ENCODE measurements at places on chromosomes 6 and 20. TPM values are rescaled to one million over a fixed set of nuclear protein-coding genes. Genes with fewer than 3 reads are reported as not detected.

DNA sequence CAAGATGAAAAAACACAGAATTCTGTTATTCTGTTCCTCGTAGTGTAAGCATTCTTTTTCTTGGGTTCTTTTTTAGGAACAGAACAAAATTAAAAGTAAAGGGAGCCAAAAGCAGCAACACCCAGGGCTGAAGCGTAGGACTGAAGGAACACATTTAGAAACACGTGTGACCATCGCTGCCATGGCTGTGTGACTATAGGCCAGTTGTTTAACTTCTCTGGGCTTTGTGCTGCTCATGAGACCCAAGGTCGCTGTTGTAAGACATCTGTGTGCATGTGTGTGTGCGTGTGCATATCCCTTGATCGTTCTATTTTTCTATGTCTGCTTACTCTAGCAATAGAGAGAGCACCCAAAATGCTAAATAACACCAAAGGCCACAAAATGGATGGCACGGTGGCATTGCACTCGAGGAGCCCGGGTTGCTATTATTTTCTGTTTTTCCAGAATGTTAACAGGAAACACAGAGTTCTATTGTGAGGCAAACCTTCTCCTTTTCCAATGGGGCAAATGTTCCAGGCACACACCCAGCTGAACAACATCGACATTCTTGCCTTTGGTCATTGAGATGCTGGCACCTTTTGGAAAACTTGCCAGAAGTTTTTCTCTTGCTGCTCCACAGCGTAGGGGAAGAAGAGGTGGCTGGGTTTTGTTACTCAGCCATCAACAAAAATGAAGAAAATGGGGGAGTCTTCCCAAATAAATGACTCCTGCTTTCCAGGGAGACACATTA, 267.8 kb upstream of the ECI2 start:
- no peak for DNase-seq

GRCh38 chr6:43260791-43261190, 17.5 kb downstream of the TTBK1 start:
- no peak for DNase-seq

GRCh38 chr20:38466983-38467382, 5.7 kb upstream of the RALGAPB start:
- DNase-seq, result no peak

DNA sequence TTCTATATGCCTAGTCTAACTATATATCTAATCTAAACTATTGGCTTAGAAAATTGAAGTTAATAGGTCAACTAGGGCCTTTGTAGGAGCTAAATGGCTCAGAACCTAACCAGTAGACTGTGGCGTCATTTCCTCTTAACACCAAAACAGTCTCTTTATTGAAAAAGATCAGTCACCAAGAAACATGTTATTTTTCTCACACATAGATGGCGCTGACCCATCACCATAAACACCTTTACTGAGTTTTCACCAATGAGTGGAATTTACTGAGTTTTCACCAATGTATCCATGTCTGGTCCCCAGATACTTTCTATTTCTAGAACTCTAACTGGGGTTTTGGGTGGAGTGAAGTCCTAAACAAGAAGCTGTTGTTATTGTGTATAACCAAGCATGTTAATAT, 636.0 kb downstream of the BCKDHB start:
- peak; percentile 25 for DNase-seq

GRCh38 chr6:35687658-35688604, 784 bp downstream of the FKBP5 start:
- peak; percentile 57 for DNase-seq

GRCh38 chr20:24747010-24747712, 201.9 kb upstream of the CST7 start:
- DNase-seq, result no peak

DNA sequence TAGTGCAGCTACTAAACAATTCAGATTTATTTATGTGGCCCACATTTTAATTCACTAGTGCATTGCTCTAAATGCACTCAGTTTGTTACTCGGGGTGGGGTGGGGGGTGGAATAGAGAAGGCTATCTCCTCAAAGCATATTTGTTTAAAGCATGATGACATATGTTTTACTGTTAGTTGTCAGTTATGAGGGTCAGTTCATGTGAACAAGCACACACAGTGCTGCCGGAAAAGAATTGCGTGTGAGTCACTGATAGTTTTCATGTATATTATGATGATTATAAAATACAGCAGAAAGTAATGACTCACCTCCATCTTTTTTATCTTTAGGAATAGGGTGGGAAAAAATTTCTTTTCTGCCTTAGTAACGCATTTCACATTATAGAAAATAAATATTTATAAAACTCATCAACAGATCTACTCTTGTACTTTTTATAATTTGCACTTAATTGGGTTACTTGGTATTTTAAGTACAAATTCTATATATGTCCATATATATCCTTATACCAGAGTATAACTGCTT, 42.2 kb upstream of the STXBP5 start:
- peak; percentile 95 for DNase-seq

DNA sequence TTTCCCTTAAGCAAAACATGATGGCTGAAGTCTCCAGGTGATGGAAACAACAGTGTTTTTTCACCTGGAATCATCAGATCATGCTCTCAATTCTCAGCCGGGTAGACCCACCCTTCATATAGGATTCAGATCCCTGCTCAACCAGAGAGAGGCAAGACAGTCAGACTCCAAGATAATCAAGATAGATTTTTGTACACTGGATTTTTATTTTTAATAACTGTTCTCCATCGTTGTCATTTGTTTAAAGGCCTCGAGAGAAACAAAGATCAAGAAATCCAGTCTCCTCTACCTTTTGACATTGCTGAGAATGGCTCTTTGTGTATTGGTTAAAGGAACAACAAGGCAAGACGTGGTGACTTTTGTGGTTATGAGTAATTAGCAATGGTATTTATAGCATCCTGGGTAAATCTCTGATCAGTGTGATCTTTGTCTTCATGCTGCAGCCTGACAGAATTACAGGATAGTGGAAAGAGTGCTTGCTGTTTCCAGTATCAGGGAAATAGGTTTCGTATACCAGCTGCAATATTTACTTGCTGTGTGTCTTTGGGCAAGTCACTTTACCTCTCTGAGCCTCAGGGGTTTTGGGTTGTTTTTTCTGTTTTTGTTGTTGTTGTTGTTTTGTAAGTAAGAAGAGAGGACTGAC, 29.9 kb downstream of the ID4 start:
- peak; percentile 55 for DNase-seq

Gene PPP1R18
- 31.9 TPM for total RNA-seq

Gene LKAAEAR1
- total RNA-seq, result not detected

Gene MAP7
- total RNA-seq, result 0.36 TPM

Measured in IMR-90 (cell line).